ENCODE measurements at places on chromosomes 11 and 22. TPM values are rescaled to one million over a fixed set of nuclear protein-coding genes. Genes with fewer than 3 reads are reported as not detected.

HBB gene
- total RNA-seq: 2,413 TPM

UBQLN3 gene
- total RNA-seq: not detected

RFPL1 gene
- total RNA-seq: not detected

MMP27 gene
- not detected for total RNA-seq

MUC5B gene
- total RNA-seq: 0.20 TPM

CSNK1E gene
- total RNA-seq: 61.8 TPM

C11orf97 gene
- total RNA-seq: not detected

PRR5L gene
- total RNA-seq: 0.66 TPM

CSNK2A3 gene
- 2.0 TPM for total RNA-seq

GAL3ST3 gene
- 0.36 TPM for total RNA-seq

LRP4 gene
- 14.5 TPM for total RNA-seq

HOATZ gene
- not detected for total RNA-seq

RIMBP3B gene
- total RNA-seq: not detected

FOLR2 gene
- 10.3 TPM for total RNA-seq

HBE1 gene
- total RNA-seq: not detected

OR52B6 gene
- not detected for total RNA-seq

IGF2 gene
- 112 TPM for total RNA-seq

WT1 gene
- 0.21 TPM for total RNA-seq

RGL4 gene
- 0.40 TPM for total RNA-seq

RASD2 gene
- 3.8 TPM for total RNA-seq

SLC6A5 gene
- not detected for total RNA-seq

PDE2A gene
- 20.1 TPM for total RNA-seq

ZNRF3 gene
- 6.8 TPM for total RNA-seq

SPON1 gene
- total RNA-seq: 1.2 TPM

CRACR2B gene
- total RNA-seq: 5.5 TPM

PLAAT4 gene
- 7.6 TPM for total RNA-seq

MPZL2 gene
- 8.1 TPM for total RNA-seq

ACTN3 gene
- total RNA-seq: 2.9 TPM

OPCML gene
- 0.07 TPM for total RNA-seq

FOXR1 gene
- not detected for total RNA-seq

LINC01488 gene
- not detected for total RNA-seq

All from psoas muscle (tissue), 8 donors.